ENCODE measurements at places on chromosomes 2 and 18.

DNA sequence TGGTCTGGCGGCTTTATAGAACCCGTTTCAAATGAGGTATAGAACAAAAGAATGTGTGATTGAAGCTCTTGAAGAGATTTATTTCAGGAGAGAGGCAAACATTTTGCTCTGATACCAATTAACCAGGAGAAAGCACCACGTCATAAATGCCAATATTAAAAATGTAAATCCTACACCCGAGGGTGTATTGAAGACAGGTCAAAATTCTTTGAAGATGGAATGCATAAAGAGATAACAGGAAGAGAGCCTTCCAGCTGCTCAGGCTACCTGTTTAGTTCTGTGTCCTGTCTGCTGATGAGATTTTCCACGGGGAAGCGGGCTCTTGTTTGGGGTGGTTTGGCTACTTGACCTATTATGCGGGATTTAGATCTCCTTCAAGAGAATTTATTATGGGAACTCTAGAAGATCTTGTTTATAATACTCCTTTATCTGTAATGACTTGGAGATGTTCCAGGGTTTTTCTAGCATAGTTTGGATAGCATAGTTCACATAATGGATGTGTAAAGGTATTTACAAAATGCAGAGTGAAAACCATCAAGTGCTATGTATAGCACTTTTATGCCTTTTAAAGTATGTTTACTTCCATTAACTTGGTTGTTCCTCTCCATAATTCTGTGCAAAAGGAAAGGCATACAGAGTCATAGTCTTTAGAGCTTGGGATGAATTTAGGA is 204.5 kb upstream of the SPRED2 start:
- DNase-seq = no peak

- no peak for DNase-seq
These were observed 558 bp upstream of the GAREM2 start for GRCh38 chr2:26172189-26172870.

DNA sequence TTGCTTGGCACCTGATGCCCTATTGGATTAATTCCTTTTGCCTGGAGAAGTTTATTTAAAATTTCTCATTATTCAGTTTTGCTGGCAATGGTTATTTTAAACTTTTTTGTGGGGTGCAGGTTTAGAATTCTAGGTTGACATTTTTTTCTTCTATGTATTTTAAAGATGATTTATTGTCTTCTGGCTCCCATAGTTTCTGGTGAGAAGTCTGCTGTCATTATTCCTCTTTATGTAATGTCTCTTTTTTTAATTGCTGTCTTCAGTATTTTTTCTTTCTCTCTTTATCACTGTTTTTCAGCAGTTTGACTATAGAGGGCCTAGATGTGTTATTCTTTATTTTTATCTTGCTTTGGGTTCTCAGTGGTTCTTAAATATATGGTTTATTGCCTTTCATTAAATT is 182.2 kb upstream of the STON1 start:
- DNase-seq = no peak

DNA sequence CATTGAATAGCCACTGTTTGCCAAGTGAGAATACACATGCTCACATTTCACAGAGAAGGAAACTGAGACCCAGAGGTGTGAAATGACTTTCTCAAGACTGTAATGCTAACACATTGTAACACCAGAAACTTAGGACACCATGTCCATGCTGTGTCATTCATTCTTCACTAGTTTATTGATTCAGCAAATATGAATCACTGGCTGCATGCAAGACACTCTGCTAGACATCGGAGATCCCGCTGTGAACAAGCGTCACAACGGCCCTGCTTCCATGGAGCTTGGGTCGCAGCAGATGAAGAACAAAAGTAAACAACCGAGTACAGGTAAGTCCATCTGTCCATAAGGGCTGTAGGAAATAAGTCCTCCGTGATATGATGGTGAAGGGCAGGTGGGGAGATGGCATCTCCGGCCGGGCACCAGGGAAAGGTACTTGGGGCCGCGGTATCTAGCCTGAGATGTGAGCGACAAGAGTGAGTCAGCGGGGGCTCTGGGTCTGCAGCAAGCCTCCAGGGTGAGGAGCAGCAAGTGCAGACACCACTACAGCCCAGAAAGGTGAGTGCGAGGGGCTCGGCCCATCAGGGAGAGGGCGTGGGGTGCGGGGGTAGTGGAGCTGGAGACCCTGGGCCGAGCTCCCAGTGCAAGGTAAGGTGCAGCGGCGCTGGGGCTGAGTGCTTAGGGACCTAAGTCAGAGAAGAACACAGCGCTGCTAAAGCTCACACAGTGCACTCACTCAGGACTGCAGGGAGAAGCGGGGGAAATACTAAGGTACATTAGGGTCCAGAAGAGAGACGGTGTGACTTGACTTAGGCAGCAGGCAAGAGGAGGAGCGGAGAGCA is 391.2 kb downstream of the FBXO15 start:
- DNase-seq = no peak

DNA sequence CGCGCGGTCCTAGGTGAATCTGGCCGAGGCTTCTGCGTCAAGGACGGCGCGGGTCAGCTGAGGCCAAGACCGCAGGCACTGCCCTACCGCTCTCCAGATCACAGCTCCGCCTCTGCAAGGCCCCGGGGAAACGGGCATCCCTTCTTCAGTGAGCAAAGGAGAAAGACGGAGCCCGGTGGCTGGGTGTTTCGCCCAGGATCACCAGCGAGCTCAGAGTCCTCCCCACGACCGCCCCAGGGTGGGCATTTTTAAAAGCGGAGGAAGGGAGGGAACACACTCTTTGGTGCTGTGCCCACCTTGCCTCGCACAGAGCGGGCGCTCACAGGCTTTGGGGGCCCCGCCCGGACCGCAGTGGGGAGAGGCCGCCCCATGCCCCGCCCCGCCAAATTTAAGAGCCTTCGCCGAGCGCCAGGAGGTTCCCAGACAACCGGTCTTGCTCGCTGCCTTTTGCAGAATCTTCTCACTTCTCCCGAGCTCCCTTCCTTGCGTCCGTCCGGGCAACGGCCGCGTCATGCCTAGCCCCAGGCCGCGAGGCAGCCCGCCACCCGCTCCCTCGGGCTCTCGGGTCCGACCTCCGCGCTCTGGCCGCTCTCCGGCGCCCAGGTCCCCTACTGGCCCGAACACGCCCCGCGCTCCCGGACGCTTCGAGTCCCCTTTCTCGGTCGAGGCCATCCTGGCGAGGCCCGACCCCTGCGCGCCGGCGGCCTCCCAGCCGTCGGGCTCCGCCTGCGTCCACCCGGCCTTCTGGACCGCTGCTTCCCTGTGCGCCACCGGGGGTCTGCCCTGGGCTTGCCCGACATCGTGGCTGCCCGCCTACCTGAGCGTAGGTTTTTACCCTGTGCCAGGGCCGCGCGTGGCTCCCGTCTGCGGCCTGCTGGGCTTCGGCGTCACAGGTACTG is at the start of gene NOTO:
Gene NOTO, plus strand, starts transcription at position 419 of the 899 bp plus-strand sequence. Its CDS starts 93 bp downstream, at position 512.
- DNase-seq = no peak

DNA sequence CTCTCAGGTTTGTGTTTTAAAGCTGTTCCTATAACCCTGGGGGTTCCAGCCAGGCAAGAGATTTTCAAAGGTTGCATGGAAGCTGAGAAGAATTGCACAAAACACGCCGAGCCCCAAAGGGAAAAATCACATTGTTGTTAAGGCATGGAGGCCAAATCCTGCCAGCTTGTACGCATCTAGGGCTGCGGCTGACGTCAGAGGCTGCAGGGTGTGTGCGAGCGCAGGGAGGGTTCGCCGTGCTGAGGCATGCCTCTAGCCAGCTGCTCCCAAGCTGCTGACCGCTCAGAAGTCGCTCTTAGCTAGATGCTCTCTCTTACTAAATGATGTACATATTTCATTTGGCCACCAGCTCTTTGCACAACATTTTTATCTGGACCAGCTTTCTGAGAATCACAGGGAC is 191.8 kb downstream of the LPIN1 start:
- DNase-seq = no peak

- peak; percentile 98 for DNase-seq
These were observed 18.7 kb downstream of the SMIM21 start for GRCh38 chr18:75408554-75409506.

GRCh38 chr2:216160786-216161185 is 51.6 kb downstream of the XRCC5 start:
- no peak for DNase-seq

DNA sequence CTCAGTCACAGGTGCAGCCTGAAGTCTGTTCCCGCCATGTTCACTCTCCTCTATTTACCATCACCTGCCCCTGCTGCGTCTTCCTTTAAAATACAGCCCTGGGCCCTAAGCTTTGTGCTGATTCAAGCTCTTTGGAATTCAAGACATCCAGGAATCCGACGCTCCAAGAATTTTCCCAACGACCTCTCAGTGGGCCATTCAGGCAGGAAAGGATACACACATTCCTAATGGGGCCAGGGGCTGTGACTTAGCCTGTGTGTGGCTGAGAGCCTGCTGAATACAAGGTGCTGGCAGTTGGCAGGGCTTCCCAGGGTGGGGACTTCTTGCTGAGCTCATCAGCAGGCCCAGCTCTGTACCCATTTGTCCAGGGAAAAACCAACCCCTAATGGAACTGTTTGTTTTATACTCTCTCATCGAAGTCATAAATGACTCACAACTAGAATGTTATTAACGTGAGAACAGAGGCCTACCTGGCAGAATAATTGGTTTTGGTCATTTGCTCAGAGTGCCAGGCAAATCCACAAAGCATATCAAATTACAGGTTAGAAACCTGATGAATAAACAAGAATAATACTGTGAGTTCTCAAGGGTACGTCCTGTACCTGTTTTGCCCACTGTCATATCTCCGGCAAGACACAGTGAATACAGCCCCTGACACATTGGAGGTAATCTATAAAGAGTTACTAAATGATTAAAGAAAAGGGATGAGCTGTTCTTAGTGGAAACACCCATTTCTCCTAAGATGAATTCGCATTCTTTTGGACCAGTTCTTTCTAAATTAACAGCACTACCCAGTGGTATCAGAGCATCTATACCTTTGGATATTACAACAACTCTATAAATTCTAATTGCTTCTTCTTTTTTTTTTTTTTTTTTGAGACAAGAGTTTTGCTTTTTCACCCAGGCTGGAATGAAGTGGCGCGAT is 12.6 kb upstream of the KCMF1 start:
- peak; percentile 93 for DNase-seq

- DNase-seq = no peak
These were observed 133.5 kb downstream of the QPCT start for GRCh38 chr2:37477921-37478320.

Data from HCT116 (cell line).